ENCODE measurements at places on chromosomes 3 and 15. TPM values are rescaled to one million over a fixed set of nuclear protein-coding genes. Genes with fewer than 3 reads are reported as not detected.

Gene ISG20
- total RNA-seq = 2.9 TPM

Gene CCDC13
- not detected for total RNA-seq

Gene MAP4
- total RNA-seq = 172 TPM

Gene TGM4
- total RNA-seq = not detected

Gene IQCF5
- total RNA-seq = not detected

DNA sequence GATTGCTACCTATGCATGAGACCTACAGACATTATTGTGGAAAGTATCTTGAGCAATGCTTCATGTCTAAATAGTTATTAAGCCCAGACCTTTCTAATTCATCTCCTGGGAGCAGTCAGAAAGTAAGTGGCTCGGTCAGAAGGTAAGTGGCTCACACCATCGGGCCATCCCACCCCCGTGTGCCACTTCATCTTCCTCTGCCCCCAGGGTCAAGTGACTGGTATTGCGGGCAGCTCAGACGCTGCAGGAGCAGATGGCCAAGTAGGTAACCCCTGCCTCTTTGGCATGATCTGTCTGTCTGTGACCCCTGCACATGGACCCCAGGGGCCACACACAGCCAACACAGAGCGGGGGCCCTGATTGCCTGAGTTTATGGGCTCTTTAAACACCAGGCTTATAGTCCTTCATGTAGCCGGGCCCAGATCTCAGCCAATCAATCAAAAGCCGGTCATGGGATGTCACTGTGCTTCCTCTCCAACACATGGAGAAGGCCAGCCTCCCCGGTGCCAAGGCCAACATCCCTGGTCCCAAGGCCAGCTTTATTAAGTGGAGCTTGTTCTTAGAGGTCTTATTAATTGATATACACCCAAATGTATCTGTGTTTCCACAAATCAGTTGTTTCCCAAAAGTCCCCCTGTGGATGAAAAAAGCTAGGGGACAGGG lies 42.9 kb downstream of the LARP6 start:
- DNase-seq = no peak

DNA sequence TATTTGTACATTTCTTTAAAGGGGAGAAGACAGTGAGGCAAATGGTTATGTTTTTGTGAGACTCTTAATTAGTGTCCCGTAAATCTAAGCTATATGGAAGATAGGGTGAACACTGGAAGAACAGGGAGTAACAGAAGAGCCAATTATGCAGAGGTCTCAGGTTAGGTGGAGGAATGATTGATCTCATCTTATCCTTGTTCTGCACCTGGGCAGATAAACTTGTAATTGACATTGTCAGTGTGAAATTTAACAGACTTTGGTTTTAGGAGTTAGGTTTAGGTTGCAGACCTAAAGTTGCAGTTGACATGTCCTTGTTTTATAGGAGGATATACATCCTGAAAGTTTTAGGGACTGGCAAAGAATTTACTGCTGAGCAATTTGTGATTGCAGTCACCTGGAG lies 3.1 kb upstream of the TWF2 start:
- DNase-seq = no peak

- no peak for DNase-seq
Measured at GRCh38 chr15:67091071-67091979, 25.9 kb downstream of the SMAD3 start.

Measured in H1 (cell line).